SK-N-DZ (cell line): ENCODE measurements at places on chromosomes 2 and 18.

DNA sequence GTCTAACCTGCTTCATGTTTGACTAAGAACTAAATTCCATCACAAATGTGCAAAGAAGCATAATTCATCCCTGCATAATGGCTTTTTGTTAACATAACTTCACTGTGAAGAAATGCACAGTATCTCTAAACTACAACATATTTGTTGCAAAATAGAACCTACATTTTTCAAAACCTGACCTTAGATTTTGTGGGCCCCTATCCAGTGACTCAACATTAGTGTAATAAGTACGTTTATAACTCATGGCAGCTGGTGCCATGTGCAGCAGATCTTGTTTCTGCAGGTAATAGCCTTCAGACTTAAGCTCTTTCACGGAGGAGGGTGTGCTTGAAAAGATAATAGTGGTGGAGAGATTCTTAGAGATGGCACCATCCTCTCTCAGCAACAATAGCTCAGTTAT is 28.6 kb upstream of the VWC2L start:
- DNase-seq = no peak

- no peak for DNase-seq
Measured at GRCh38 chr2:233202531-233202944, 48.9 kb upstream of the ATG16L1 start.

DNA sequence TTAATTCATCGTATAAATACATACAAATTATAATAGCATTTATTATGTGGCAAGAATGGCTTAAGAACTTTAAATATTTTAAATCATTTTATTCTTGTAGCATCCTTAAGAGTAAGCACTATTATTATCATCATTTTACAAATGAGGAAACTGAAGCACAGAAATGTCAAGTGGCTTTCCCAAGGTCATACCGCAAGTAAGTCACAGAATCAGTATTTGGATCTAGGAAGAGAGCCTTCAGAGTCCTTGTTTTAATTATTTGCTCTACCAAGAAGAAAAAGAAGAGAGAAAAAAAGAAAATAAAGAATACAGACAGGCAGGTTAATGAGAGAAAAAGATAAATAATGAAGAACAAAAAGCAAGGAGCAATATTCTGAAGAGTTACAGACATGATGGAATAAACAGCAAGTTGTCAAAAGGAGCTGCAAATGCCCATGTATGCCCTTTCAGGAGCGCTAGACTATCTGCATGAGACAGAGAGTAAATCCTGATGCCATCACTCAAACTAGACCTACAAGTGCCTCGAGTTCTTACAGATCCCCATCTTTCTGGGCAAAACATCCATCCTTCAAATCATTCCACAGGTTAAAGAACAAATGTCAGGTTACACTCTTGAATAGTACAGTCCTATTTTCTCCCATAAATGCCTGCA is 57.8 kb upstream of the ETAA1 start:
- no peak for DNase-seq

DNA sequence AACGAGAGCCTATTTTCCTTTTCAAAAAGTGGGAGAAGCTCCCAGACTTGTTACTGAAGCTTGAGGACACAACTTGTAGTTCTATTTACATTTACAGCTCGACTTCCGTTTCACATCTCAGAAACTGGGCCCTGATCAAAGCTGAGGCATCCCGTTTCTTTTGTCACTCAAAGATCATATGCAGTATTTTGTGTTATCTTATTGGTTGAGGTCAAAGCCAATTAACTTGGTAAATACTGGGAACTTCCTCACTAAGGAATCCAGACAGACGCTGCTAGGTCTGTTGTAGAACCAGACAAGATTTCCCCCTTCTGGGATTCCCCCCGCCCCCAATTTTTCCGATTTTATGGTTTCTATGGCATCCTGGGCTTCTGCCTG is 50.3 kb downstream of the TSN start:
- no peak for DNase-seq

DNA sequence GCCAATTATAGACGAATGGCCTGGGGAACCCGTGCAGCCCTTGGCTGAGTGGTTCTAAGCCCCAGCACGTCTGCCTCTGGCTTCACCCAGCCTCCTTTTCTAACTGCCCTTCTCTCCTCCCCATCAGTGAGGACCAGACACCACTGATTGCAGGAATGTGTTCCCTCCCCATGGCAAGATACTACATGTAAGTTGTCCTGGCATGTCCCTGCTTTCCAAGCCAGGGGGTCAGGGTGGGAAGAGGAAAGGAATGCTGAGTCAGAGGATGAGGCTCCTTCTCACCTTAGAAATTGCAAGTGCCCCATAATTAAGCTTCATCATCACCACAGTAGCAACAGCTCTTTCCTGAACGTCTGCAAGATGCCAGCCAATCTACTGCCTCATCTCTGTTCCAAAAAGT is 4.8 kb downstream of the IL1F10 start:
- DNase-seq = no peak
